ENCODE measurements at places on chromosomes 3 and 15.

DNA sequence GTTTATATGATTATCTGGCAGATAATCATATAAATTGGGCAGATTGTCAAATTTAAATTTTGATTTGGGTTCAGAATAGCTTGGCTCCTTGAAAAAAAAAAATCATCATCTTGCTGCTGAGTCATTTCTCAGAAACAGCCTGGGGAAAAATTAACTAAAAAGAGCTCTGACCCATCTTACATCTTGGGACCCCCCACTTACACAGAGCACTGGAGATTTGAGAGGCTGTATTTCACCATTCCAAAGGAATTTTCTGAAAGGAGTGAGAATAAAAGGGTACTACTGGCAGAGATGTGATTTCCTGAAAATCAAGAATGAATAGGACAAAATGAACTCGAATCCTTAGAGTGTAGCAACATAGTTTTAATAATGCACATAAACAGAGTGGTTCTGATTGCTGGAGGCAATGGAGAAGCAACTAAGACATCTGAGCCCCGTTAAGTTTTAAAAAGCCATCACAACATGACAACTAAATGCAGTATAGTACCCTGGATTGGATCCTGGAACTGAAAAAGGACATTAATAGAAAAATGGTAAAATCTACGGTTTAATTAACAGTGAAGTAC, 97.5 kb downstream of the RFTN1 start:
- no peak for DNase-seq

DNA sequence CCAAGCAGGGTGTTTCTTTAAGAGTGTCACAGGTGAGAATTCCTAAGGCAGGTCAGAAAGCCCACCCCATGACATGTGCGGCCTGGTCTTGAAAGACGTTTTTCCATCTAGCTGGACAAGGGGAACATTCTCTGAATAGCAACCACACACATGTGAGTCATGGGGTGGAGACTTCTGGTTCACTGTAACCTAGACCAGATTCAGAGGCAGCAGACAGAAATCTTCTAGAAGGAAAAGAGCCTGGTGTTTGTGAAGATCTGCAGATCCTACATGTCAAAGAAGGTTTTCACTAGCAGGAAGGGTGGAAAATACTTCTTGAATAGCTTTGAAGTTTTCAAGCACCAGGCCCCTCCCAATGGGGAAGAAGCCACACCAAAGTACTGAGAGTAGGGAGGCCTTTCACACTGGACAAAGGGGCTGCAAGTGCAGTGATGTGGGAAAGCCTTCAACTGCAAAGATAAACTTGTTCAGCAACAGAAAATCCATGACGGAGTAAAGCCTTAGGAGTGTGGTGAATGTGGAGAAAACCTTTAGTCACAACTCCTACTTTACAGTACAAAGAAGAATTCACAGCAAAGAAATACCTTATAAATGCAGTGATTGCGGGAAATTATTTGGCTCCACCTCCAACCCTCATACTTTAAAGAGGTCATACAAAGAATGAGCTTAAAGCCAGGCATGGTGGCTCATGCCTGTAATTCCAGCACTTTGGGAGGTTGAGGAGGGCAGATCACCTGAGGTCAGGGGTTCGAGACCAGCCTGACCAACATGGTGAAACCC, 17.6 kb downstream of the ADAM10 start:
- DNase-seq = no peak

GRCh38 chr15:57323299-57323805, 53.0 kb upstream of the CGNL1 start:
- no peak for DNase-seq

GRCh38 chr3:56595975-56596840, 39.2 kb downstream of the CCDC66 start:
- DNase-seq = no peak

- no peak for DNase-seq
Observed at GRCh38 chr3:141343865-141344271, 24.4 kb upstream of the ZBTB38 start.

DNA sequence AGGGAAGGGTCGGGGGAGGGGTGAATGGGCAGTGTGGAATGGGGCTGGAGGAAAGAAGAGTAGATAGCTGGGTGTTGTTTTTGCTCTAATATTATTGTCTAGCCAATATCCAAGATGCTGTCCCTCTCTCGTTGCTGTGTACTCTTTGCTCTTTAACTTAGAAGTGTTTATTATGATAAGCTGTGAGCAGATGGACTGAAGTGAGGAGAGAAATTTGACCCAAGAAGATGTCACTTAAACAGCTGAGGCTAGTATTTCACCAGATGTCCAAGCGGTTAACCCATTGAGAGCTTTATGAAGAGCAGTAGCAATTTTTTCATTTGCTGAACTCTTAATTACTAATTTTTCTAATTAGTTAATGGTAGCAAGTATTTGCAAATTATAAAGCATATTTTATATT, 212.2 kb upstream of the TP63 start:
- DNase-seq = no peak

Measured in skeletal muscle cell (primary cell).